Vein endothelial cell (primary cell): ENCODE measurements at places on chromosomes 4 and X. TPM values are rescaled to one million over a fixed set of nuclear protein-coding genes. Genes with fewer than 3 reads are reported as not detected.

The TASL gene
- not detected in 2 replicates for total RNA-seq

The VSIG1 gene
- total RNA-seq: 0.65 and 5.1 TPM in 2 replicates

The AFF2 gene
- under 0.01 and 1.1 TPM in 2 replicates for total RNA-seq

The SMIM31 gene
- not detected in 2 replicates for total RNA-seq

The FATE1 gene
- total RNA-seq: not detected in 2 replicates

The FGFBP2 gene
- not detected in 2 replicates for total RNA-seq

The MAGEB17 gene
- total RNA-seq: not detected in 2 replicates

The REPS2 gene
- 1.6 and 3.2 TPM in 2 replicates for total RNA-seq

The ZFYVE28 gene
- 8.5 and 11.4 TPM in 2 replicates for total RNA-seq

The UGT2B17 gene
- not detected in 2 replicates for total RNA-seq

The MEPE gene
- not detected in 2 replicates for total RNA-seq

The TCEAL2 gene
- not detected in 2 replicates for total RNA-seq

The GPRASP2 gene
- 11.5 and 13.1 TPM in 2 replicates for total RNA-seq

The GLOD5 gene
- not detected in 2 replicates for total RNA-seq

The PCDH18 gene
- total RNA-seq: 0.33 and 1.1 TPM in 2 replicates

The C4orf50 gene
- total RNA-seq: not detected in 2 replicates

The OTC gene
- not detected in 2 replicates for total RNA-seq

The ETDC gene
- total RNA-seq: not detected in 2 replicates

The RHOXF2 gene
- not detected in 2 replicates for total RNA-seq

The MAGEA10 gene
- total RNA-seq: not detected in 2 replicates

The WAS gene
- 0.33 TPM in 1 of 2 replicates, not detected in the other for total RNA-seq

The SHOX gene
- not detected in 2 replicates for total RNA-seq

The UGT2A1 gene
- 0.33 and 0.48 TPM in 2 replicates for total RNA-seq

The LRCH2 gene
- 4.9 and 5.0 TPM in 2 replicates for total RNA-seq

The SPANXD gene
- not detected in 2 replicates for total RNA-seq

The PAGE4 gene
- not detected in 2 replicates for total RNA-seq

The TCEAL1 gene
- total RNA-seq: 20.4 and 20.6 TPM in 2 replicates

The HEPH gene
- 0.48 and 1.3 TPM in 2 replicates for total RNA-seq

The ZNF157 gene
- under 0.01 TPM in 1 of 2 replicates, not detected in the other for total RNA-seq

The SCML2 gene
- total RNA-seq: 0.98 and 1.4 TPM in 2 replicates

The NSDHL gene
- 10.8 and 23.8 TPM in 2 replicates for total RNA-seq

The GPR82 gene
- not detected in 2 replicates for total RNA-seq

The NOP14 gene
- total RNA-seq: 36.9 and 46.0 TPM in 2 replicates

The STK32B gene
- total RNA-seq: 26.8 and 39.2 TPM in 2 replicates

The TMEM154 gene
- total RNA-seq: 5.6 and 10.6 TPM in 2 replicates

The REELD1 gene
- total RNA-seq: not detected in 2 replicates

The ANOS1 gene
- total RNA-seq: 0.76 and 4.2 TPM in 2 replicates

The ARL9 gene
- total RNA-seq: 0.19 and 0.33 TPM in 2 replicates

The TMEM150C gene
- 5.6 and 5.9 TPM in 2 replicates for total RNA-seq

The EMCN gene
- total RNA-seq: 158 and 216 TPM in 2 replicates

The TRIM2 gene
- 9.5 and 18.0 TPM in 2 replicates for total RNA-seq

The METTL14 gene
- 20.3 and 29.7 TPM in 2 replicates for total RNA-seq

The GLUD2 gene
- total RNA-seq: 1.3 TPM in 2 replicates

The SPANXC gene
- total RNA-seq: not detected in 2 replicates

The ITIH6 gene
- not detected in 2 replicates for total RNA-seq

The BLOC1S4 gene
- 8.3 and 12.4 TPM in 2 replicates for total RNA-seq

The CT45A10 gene
- total RNA-seq: not detected in 2 replicates

The PPP1R2C gene
- not detected in 2 replicates for total RNA-seq

The SULT1E1 gene
- total RNA-seq: 6.7 and 23.8 TPM in 2 replicates

The ADH1B gene
- total RNA-seq: not detected in 2 replicates

The UGT2B11 gene
- total RNA-seq: not detected in 2 replicates

The CENPVL1 gene
- total RNA-seq: not detected in 2 replicates

The RAB41 gene
- not detected in 2 replicates for total RNA-seq

The SLC49A3 gene
- total RNA-seq: 5.6 and 8.5 TPM in 2 replicates

The MAOB gene
- not detected in 2 replicates for total RNA-seq

The PNMA3 gene
- not detected in 2 replicates for total RNA-seq

The CCNA2 gene
- total RNA-seq: 35.9 and 75.8 TPM in 2 replicates

The NLGN3 gene
- total RNA-seq: 0.19 and 0.33 TPM in 2 replicates

The CLDN2 gene
- total RNA-seq: not detected in 2 replicates
